ENCODE measurements at places on chromosomes 3 and 15.

- DNase-seq, result no peak
These were observed 23.6 kb upstream of the LINGO1 start for GRCh38 chr15:77656294-77656693.

GRCh38 chr3:24505691-24506550 is 11.3 kb upstream of the THRB start:
- DNase-seq, result no peak

DNA sequence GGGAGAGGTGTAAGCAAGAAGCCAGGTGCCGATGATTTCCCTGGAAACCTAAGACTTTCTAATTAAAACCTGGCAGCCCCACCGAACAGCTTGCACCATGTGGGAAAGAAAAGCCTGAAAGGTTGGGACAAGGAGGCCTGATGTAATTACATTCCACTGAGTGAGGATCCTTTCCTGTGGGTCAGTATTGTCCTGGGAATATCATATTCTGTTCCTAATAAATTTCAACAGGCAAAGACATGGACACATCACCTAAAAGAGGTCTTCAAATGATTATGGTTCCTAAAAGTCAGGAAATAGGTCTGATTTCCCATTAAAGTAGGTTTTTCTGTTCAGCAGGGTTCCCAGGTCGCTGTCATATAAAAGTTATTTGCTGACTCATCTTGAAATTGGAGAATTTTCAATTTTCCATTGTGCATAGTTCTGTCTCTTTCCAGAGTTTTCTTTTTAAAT is 58.5 kb downstream of the DUT start:
- no peak for DNase-seq

GRCh38 chr15:93553167-93553935 is 464.3 kb upstream of the RGMA start:
- no peak for DNase-seq

DNA sequence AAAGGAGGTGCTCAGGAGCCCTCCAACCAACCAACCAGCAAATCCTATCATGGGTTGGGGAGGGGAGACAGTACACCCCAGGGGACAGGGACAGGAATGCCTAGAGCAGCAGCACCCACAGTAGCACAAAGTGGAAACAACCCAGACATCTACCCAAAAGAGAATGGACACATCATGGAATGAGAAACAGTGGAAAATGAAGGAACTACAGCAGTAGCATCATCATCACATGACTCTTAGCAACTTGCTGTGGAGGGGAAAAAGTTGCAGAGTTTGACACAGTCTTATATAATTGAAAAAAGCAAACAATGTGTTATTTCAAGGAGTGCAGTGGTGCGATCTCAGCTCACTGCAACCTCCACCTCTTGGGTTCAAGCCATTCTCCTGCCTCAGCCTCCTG is 11.0 kb downstream of the C3orf22 start:
- DNase-seq, result no peak

DNA sequence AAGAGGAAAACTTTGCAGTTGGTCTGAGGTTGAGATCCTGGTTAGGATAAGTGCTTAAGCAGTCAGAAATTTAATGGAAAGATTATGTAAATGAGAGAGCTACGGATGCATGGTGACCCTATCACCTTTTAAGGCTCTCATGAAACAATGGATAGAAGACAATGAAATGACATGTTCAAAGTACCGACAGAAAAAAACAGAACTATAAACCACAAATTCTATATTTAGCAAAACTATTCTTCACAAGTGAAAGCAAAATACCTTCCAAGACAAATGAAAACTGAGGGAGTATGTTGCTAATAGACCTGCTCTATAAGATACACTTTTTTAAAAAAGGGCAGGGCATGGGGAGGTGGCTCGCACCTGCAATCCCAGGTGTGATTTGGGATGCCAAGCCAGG is 32.2 kb downstream of the DNAAF4 start:
- no peak for DNase-seq

GRCh38 chr15:79156704-79157375 is 66.3 kb upstream of the RASGRF1 start:
- DNase-seq, result no peak

DNA sequence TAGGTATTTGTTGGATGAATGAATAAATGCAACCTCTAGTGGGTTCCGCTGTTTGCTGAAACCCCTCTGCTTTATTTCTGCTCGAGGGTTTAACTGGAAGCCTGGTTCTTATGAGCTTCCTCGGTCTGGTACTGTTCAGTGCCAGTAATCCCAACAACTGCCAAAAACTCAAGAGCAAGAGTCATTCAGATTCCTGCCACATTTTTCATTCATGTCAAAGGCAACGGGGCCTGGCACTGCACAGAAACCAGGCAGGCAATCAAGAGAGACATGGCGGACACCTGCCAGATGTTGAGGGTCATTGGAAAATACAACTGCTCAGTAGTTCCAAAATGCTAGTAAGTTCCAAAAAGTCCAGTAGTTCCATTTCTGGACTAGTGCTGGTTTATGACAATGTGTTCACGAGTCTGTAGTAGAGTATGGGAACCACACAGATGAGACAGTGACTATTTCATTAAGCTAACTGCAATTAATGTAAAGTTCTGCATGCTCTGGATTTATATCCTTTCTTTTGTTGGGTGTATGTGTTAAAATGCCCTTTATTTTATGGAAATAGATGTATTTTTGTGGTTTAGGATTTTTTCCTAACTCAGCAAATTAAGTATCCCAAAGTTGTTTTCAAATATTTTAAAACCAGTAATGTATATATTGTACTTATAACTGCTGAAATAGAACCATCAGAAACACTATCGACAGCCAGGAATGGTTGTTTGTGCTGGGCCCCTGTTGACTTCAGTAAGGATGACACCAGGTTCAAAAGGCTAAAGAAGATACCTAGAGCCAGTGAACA is 22.7 kb upstream of the TMEM41A start:
- DNase-seq, result no peak

- DNase-seq, result no peak
These were observed 10.7 kb upstream of the CSTA start for GRCh38 chr3:122314228-122314876.

DNA sequence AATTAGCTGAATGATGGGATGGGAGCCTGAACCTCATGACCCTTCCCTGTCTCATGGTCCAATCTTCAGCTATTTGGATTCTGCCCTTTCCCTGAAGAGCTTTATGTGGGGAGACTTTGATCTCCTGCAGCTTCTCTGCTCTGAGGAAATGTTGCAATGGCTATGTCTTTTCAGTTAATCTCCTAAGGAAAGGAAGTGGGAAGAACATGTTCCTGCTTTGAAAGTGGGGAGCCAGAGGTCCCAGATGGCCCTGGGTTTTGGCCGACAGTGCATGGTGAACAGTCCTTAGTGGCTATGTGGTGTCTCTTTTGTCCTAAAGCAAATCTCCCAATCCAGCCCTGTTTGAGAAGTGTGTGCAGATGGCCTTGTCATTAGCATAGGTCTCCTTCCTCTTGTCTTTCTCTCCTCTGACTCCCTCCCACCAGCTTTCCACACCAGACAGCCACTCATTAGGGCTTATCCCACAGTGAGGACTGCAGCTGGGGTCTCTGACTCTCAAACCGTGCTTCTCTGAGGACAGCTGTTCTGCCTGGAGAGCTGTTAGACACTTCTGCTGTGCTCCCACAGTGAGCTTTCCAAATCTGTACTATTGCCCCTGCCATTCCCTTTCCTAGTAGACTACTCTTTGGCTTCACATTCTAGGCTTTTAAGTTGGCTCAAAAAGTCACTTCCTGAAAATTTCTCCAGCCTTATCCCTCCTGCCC is 365.8 kb upstream of the UMPS start:
- no peak for DNase-seq

- DNase-seq, result no peak
These were observed 51.6 kb downstream of the TP53BP1 start for GRCh38 chr15:43441316-43441715.

GRCh38 chr15:88126695-88127431 is 129.7 kb downstream of the NTRK3 start:
- no peak for DNase-seq
